ENCODE measurements at places on chromosomes 2 and 18.
A peak's percentile ranks its signal among the peaks of the same experiment; 100 is the strongest.

- no peak for DNase-seq
Measured at GRCh38 chr2:1704631-1705556, 39.4 kb downstream of the PXDN start.

DNA sequence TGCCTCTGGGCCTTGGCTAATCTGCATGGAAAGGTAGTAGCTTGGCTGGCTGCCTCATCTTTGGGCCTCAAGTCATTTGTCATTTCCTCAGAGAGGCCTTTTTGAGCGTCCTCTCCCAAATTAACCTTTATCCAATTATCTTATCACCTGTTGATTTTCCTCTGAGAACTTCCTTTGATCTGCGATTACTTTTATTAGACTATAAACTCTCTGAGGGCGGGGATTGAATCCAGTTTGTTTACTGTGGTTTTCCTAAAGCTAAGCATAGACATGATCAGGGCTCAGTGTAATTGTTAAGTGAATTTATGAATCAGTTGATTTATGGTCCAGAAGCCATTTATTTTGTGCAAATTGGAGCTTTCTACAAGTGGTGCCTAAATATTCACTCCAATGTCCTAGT lies 7.5 kb downstream of the RPE start:
- no peak for DNase-seq

GRCh38 chr2:219118504-219118903 lies 42.1 kb downstream of the NHEJ1 start:
- no peak for DNase-seq

DNA sequence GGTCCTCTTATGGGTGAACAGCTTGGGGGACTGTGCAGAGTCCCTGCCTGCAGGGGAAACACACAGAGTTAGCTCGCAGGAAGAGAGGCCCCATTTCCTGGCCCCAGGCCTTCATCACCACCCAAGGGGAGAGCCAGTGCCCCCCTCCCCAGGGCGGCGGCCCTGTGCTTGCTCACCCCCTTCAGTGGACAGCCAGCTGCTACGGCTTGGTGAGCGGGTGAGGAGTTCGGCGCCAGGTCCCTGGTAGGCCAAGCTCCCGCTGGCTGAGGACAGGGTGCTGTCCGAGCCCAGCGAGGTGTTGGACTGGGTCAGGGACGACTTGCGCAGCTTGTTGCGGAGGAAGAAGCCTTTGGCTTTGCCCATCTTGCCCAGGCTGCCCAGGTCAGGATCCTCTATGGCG lies 17.2 kb upstream of the SFXN5 start:
- DNase-seq, result no peak

DNA sequence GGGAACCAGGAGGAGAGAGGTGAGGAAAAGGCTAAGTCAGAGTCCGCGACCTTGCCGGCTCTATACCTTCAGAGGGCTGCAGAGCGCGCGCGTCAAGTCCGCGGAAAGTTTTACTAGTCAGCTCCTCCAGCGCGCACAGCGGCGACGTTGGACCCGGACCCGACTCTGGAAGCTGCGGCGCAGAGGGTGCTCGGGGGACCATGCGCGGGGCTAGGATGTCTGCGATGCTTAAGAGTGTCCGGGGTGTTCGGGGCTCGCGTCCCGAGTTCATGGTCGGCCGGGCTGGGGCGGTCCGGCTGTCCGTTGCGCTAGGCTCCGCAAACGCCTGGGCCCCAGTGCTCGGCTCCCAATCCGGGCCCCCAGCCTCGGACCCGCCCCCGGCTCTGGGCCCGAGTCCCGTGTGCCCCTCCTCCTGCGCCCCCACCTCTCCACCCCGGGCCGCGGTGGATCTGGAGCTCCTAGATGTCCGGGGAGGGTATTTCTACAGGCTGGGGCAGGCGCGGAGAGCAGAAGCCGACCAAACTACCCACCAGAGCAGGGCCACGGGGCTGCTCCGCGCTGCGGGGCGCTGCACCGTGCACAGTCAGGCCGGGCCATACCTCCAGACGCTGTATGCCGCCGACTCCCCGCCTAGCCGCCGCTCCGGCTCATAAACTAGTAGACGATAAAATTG lies at the start of gene LBX2:
TSS of gene LBX2 (minus strand) at position 337 of the 673 bp plus-strand sequence. CDS start at position 271, 66 bp downstream.
- no peak for DNase-seq

GRCh38 chr2:104746858-104747257 lies 107.1 kb upstream of the POU3F3 start:
- no peak for DNase-seq

DNA sequence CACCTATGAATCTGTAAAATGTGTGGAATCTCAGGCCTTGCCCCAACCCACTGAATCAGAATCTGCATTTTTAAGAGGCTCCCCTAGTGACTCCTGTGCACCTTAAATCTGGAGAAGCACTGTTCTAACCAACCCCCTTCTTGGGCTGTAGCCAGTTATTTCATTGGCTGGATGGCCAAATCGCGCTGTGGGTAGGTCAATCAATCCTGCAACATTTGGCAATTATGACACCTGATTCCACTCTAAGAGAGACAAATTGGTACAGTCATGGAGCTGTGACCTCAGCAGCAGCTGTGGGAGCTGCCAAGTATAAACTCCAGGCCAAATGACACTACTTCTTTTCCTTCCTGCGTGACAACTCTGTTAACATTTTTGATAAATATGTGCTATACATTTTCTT lies 208.7 kb downstream of the CLIP4 start:
- no peak for DNase-seq

GRCh38 chr18:36851202-36851590 lies 22.3 kb downstream of the KIAA1328 start:
- no peak for DNase-seq

- no peak for DNase-seq
Measured at GRCh38 chr2:180607514-180608049, 372.8 kb upstream of the UBE2E3 start.

GRCh38 chr2:28810384-28811285 lies at the start of gene SPDYA:
Gene SPDYA, plus strand, starts transcription at chr2:28810834. Its CDS starts 5,181 bp downstream, at chr2:28816015.
- DNase-seq, result peak; percentile 15

DNA sequence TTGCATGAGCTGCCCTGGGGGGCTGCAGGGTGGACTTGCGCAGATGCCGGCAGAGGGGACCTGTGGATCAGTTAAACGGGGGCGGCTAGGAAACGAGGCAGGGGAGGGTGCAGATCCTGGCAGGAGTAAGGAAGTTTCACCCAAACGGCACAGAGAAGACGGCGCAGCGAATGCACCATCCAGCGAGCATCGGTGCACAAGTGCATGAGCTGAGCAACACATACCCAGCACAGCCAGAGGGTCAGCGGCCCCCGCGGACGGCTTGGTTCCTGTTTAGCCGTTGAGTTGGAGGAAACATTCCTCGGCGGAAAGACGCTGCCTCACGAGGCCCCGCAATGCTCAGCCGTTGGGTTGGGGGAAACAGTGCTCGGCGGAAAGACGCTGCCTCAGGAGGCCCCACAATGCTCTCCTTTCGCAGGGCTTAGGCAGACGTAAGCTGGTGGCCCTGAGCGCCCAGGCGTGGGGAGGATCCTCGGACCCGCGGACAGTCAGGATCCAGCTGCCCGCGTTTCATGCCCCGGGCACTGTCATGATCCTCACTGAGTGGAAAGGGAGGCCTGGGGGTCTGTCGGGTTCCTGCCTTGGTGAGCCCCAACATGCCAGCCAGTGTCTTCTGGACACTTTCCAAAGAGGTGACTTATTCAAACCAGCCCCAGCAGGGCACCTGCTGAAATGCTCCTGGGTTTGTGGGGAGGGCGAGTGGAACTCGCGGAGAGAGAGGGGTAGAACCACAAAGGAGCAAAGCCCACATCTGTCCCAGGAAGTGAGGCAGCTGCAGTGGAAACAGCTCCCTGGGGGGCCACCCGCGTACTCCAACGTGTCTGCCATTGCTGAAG lies 86.3 kb downstream of the NDUFA10 start:
- DNase-seq, result no peak

GRCh38 chr2:209901172-209901571 lies 101.3 kb upstream of the RPE start:
- DNase-seq, result no peak

- DNase-seq, result no peak
Measured at GRCh38 chr2:134120733-134121630, 132.9 kb upstream of the MGAT5 start.

GRCh38 chr2:39007875-39008504 lies 112.9 kb downstream of the SOS1 start:
- DNase-seq, result no peak

DNA sequence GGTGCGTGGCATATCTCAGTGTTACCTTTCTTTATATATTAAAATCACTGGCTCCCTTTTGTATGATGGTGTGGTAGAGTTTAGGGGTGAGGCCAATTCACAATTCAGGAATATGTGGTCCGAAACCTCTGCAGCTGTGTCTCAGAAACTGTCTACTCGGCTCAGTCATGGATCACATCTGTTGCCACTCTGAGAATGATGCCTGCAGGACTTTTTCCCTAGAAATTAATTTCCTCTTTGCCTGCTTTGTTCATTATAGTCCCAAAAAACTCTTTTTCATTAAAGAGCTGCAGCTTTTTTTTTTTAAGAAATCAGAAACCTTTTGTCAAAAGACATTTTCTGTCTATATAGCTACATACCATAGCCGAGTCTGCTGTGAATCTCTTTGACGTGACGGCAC lies 104.9 kb upstream of the NFATC1 start:
- no peak for DNase-seq

- DNase-seq, result no peak
Measured at GRCh38 chr2:104840893-104841585, 12.9 kb upstream of the POU3F3 start.

- DNase-seq, result no peak
Measured at GRCh38 chr2:49021271-49021670, 133.0 kb downstream of the FSHR start.

DNA sequence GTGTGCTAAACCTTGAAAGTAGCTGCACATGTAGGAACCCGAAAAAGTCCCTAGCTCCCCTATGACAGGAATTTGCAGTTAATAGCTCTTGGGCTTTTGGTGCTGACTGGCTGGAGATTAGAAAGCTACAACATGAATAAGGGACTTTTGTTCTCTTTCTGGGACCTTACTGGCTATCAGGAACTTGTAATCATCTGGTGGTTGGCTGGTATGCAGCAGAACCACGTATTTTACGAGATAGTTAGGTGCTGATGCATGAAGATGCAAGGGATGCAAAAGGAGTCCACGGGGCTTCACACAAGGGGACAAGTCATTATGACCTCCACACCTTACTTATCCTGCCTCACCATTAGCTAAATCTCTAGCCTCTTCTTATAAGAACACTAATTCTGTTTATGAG lies 190.2 kb upstream of the NRXN1 start:
- no peak for DNase-seq

GRCh38 chr2:63408530-63408929 lies 179.7 kb downstream of the WDPCP start:
- no peak for DNase-seq

DNA sequence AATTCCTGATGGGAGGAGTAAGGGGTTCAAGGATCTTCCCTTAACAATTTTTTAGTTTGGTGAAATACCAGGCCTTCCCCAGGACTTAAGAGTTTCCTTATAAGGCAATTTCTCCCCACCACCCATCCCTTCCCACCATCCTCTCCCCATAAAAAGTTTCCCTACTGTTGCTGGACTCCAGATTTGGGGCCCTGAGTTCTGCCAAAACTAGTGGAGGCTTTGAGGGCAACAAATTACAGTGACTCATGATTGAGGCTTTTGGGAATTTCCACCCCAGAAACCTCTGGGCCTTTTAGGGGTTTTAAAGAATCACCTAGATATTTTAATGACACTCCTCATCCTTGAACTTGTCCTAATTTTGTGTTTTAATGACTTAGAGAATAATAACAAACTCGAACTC lies 14.3 kb upstream of the EN1 start:
- no peak for DNase-seq

DNA sequence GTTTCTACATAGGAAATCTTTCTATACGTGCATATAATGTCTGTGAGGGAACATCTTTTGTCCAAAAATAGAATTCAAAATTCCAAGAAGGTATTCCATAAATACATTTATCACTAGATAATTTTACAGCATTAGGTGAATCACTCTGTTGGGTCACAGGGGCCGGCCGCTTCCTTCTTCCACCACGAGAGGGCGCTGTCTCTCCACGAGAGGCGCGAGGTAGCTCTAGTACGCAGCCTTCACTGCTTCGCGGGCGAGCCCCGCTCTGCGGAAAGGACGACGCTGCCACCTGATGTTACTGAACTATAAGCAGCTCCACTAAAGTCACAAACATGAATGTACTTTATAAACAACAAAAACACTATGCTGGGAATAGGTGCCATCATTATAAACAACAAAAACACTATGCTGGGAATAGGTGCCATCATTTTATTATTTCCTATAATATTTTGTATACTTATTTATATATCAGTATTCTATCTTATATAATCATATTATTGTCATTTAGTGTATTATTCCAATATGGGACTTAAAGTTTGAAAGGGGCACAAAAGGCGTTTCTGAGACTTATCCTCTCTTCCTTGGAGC lies 69.4 kb upstream of the REV1 start:
- no peak for DNase-seq

DNA sequence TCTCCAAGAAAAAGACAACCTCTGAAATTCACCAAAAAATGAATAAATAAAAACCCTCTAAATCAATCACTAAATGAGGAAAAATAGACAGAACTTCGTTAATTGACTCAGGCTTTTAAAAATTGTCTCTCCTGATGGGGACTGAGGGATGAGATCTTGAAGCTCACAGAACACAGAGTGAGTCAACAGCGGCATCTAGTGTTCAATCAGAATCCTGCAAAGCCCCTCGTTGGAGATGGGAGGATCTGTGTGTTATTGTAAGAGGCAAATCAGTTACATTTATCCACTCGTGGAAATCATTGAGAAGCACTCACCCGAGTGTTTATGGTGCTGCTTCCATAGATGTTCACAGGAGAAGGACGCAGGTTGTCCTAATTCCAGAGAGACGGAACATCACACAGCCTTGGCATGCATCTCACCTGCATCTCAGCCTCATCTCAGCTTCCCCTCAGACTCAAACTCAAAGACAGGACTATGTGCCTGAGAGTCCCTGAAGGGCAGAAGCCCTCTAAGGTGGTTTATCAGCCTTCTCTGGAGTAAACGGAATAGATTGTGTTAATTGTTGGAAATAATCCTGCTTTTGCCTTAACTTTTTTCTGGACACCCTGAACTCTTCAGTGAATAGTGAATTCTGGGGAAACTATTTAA lies 82.0 kb downstream of the MREG start:
- DNase-seq, result no peak

GRCh38 chr18:23743733-23744333 lies 54.6 kb downstream of the LAMA3 start:
- DNase-seq, result no peak

- no peak for DNase-seq
Measured at GRCh38 chr2:160429248-160430000, 64.2 kb downstream of the RBMS1 start.

- no peak for DNase-seq
Measured at GRCh38 chr18:21141668-21142422, 30.2 kb upstream of the ROCK1 start.

- DNase-seq, result no peak
Measured at GRCh38 chr2:230447455-230448451, 31.8 kb downstream of the SP100 start.

- no peak for DNase-seq
Measured at GRCh38 chr2:15584767-15585469, 6.8 kb upstream of the DDX1 start.

DNA sequence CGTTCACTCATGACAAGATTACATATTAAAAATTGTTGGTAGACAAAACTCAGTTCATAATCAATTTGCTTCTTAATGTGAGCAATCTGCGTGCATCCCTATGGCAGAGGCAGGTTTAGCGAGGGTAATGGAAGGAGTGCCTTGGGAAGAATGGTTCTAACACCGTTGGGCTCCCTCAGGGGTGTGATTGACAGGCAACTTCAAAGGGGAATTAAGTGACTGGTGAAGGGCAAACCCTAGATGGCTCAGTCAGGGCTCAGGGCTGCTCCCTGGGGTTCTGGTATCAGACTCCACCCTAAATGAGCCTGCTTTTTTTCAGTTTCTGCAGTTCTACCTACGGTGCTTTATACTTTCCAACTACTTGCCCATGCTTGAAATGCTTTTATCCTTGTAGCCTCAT lies 419.5 kb upstream of the CELF4 start:
- DNase-seq, result no peak
